ENCODE measurements at places on chromosomes 5 and 9.

DNA sequence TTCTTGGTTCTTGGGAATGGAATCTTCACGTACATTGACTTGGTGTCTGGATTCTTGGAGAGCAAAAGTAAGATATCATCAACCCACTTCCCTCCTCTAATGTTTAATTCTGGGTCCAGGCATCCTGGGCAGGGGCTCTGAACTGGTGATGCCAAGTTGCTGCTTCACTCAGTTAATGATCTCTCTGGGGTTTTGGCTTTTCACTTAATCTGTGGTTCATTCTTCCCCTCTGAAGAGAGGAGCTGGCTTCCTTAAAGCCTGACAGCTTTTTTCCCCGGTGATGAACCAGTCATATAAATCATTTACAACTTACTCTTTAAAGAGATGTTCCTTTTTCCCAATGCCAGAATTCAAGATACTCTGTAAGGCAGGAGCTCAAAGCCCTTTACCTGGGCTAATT, 65.9 kb downstream of the ARHGAP26 start:
- DNase-seq: no peak

GRCh38 chr5:10480237-10480985, 38.7 kb downstream of the ROPN1L start:
- DNase-seq: no peak

GRCh38 chr9:93492327-93492726, 38.9 kb upstream of the FAM120AOS start:
- no peak for DNase-seq

DNA sequence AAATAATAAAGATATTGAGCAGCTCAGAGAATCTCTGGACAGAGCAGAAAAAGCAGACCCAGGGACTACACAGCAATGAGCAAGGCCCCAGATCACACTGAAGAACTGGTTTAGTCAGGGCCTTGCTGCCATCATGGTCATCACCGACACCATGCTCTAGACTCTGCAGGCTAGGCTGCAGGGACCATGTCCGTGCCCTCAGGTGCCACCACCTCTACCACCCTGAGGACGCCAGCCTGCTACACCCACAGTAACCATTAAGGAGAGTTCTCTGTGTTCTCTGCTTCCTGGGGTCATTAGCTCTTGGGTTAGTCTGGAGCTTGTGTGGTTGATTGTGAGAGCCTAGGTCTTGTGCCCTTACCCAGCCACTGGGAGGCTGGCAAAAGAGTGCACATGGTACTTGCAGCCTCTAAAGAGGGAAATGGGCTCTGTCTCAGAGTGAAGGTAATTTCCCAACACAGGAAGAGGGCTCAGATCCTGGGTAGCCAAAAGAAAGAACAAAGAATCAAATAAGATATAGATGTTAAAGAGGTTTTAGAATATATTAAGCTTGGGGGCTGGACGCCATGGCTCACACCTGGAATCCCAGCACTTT, 31.9 kb upstream of the JADE2 start:
- DNase-seq: no peak

DNA sequence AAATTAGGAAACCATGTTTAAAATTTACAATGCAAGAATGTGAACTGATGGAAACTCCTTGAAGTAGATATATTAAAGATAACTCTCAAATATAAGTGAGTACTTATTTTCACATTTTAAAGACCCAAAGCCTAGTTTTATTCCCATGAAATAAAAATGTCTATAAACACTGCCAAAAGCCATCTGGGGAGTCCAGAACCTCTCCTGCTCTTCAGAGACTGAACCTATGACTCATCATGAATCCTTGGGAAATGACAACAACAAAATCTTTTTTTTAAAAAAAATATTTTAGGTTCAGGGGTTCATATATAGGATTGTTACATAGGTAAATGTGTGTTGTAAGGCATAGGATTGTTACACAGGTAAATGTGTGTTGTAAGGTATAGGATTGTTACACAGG, 33.8 kb upstream of the FYB1 start:
- DNase-seq: no peak

GRCh38 chr5:40495237-40495635, 184.5 kb upstream of the PTGER4 start:
- DNase-seq: no peak

Measured in Ammon's horn (tissue), 1 donor.